ENCODE measurements at places on chromosomes 6 and 20.

GRCh38 chr20:37236462-37236861 is 25.2 kb downstream of the GHRH start:
- DNase-seq, result peak; percentile 61

DNA sequence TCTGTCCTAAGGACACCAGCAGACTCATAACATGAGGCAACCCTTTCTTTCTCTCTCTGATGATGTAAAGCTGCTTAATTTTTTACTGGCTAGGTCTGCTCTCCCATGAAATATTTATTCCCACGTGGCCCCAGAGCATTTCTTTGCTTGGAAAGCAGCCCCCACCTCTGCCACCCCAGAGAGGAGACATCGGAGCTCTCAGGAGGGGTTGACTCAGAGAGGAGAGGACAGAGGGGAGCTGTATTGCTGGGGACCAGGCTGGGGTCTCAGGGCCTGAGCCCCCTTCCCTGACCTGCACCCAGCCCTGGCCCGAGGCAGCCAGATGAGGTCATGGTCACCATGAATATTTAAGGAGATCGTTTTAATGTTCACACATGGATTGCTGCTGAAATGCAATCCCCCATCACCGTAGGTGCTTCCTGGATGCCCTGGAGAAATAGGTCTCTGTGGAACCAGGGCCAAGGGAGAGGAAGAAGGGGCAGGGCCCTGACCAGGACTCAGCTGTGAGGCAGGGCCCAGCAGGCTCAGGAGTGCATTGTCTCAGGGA is 117.5 kb downstream of the DLL1 start:
- no peak for DNase-seq

- DNase-seq, result peak; percentile 48
Measured at GRCh38 chr20:47749339-47749738, 35.9 kb downstream of the SULF2 start.

DNA sequence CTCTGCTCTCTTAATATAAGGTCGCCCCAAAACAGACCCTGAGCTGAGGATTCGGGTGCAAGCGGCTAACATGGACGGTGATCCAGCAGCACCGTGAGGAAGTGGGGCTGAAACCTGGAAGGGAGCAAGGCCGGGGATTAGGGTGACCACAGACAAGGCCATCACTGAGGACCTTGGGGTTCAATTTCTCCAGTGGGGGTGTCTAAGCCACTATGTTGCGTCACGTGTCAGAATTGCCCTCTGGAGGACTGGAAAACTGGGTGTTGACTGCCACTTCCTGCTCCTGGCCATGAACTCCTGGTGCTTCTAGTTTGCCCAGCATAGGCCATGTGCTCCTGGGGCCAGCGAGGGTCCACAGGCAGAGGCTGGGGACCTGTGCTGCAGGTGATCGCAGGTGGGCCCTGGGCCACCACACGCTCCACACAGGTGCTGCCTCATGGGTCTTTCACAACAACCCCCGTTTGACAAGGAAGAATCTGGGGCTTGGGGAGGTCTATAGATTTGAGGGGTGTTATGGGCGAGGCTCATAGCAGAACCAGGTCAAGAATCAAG is 101.9 kb downstream of the CDH26 start:
- no peak for DNase-seq

- no peak for DNase-seq
Measured at GRCh38 chr6:156864557-156864956, 87.4 kb downstream of the ARID1B start.

Data from left ventricle myocardium inferior (tissue), 1 donor.